HEK293T (cell line): ENCODE measurements at places on chromosomes 6 and 20.

GRCh38 chr6:29617782-29618554, 15.0 kb downstream of the GABBR1 start:
- peak; percentile 43 for DNase-seq

DNA sequence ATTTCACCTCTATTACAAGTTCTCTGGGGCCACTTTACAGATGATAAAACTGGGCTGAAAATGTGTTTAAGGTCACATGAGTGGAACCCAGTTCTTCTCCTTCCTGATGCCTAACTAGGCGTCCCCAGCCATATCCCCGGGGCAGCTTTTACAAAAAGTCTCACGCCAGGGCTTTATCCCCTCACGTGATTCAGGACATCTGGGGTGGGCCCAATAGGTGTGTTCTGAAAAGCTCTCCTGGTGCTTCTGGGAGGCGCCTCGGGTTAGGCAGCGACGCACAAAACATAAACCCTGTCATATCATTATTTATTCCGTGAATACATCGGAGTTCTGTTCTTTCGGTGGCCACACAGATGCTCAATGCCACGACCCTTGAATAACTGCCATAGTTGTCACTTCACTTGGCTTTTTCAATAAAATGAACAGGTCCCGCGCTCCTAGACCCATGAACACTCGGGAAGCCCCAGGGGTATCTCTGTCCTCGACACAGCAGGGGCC, 32.1 kb downstream of the SF3B5 start:
- peak; percentile 31 for DNase-seq

DNA sequence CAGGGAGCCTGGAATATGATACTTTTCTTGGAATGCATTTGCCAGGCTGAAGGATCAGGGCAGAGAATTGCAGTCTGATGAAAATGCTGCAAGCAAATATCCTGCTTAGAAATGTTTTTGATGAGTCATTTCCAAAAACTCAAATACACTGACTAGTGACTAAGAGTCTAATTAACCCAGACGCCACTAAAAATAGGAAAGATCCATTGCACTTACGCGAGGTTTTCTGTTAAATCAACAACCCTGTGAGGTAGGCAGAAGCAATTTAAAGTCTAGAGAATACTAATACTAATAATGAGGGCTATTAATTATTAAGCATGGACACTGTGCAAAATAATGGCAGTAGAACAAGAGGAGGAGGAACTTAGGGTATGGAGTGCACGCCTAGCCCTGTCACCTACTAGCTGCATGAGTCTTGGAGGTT, 130.1 kb upstream of the DOK5 start:
- DNase-seq: no peak

GRCh38 chr6:109449795-109450673, 5.5 kb downstream of the MICAL1 start:
- no peak for DNase-seq

DNA sequence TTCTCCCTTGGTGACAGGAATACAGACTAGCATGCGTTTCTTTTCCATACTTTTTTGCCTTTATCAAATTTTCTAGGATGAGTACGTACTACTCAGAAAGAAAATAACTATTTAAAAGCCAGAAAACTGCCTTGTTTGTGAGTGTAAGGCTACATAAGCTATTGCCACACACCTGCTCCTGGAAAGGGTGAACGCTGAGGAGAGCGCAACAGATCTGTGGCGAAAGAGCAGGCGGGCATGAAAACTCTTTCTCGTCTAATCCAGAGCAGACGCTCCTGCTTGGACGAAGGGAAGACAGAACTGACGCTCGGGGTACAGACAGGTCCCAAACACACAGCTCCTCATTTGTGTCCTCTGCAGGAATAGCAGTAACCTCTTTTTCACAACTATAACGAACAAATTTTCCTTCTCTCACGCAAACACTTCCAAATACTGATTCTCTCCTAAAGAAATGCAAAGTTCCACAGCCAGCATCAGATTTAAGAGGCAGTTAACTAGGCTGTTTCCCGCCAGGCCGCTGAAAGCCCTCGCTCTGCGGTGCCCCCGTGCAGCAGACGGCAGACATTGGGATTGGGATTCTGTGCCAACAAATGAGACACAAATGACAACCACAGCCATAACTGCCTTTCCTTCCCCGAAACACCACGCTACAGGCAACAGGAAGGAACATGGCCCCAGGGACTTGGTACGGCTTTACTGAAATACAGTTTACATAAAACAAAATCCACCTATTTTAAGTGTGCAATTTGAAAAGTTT, 20.0 kb downstream of the TAF4 start:
- DNase-seq: no peak

DNA sequence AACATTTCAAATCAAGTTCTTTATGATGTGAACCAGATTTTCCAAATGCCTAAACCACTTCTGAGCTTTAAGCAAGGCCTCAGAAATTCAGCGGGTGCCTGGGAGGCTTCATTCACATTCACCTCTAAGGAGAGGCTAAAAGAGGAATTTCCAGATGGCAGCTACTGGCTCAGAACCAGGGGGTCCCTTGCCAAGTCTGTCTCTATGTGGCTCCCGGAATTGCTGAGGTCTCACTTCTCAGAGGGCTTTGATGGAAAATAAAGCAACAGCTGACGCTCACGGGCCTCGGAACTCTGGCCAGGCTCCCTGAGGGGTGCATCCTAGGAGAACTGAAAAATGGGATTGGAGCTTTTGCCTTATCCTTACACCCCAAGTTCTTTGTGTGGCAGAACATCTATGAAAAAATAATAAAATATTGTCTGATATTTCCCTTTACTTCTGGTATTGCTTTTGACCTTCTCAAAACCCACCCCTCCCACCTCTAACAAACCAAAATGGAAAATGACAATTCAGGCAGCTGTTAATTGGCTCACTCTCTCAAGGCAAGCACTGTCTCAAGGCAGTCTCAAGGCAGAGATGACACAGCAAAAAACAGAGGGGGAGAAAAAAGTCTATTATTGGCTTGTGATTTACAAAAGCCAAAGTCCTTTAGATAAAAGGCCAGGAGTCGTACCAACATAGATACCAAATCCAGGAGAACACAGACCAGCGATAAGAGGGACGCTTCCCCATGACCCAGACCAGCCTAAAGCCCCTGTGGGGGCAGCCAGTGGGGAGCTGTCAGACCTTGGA, 21.8 kb upstream of the LRRN4 start:
- DNase-seq: no peak

GRCh38 chr6:8400663-8401062, 34.7 kb downstream of the SLC35B3 start:
- DNase-seq: no peak

DNA sequence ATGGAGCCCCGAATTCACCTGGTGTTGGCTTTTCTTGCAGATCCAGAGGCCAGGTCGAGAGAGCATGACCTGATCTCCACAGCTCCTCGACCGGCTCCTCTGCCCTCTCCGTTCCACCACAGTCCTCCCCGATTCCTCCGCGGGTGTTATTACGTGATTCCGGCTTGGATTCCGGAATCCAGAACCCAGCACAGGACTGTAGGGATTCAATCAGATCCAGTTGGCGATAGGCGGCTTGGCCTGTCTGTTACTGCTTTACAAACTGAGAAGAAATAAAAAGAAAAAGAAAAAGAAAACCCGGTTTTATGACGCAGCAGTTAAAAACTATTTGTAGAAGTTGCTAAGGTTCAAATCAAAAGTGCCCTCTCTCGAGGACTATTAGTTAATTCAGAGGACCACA, 222.7 kb downstream of the EYA2 start:
- DNase-seq: no peak

- no peak for DNase-seq
Measured at GRCh38 chr6:165244524-165245247, 64.7 kb downstream of the C6orf118 start.

DNA sequence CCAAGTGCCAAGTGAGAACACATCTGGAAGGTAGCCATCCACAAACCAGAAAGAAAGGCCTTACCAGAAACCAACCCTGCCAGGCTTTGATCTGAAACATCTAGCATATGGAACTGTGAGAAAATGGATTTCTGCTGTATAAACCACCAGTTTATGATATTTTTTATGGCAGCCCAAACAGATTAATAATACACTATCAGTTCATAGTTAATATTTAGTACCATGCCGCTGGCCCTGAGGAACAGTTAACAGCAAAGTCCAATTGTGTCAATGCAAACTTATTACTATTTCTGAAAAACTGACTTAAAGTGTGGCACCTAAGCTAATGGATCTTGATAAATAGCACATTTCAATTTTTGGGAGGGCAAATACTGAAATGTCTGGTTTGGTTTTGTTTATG, 35.4 kb upstream of the PRSS35 start:
- DNase-seq: no peak

GRCh38 chr6:10537726-10538125, 16.6 kb downstream of the GCNT2 start:
- DNase-seq: no peak

- no peak for DNase-seq
Measured at GRCh38 chr6:39786649-39787048, 5.5 kb upstream of the DAAM2 start.

DNA sequence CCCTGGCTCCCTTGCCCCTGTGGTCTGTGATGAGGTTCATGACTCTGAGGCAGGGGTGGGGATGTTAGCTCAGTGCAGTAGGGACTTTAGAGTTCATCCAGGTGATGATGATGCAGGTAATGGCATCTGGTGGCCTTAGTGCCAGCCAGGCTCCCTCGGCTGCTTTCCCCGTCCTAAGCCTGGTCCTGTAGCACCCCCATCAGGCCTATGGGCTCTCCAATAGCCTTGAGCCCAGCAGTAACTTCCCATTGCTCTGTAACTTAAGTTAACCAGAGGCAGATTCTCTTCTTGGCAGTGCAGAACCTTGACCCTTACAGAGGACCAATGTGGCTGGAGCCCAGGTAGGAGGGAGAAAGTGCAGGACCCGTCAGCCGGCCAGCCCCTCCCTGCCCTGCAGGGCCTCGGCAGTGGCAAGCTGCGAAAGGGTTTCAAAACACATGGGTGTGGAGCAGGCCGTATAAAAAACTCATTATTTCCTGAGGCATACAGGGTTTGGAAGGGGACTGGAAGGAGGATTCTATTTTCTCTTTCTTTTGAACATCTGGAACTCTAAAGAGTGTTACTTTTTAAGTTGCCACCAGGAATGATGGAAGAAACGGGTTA, 406.9 kb downstream of the CDH26 start:
- DNase-seq: no peak

DNA sequence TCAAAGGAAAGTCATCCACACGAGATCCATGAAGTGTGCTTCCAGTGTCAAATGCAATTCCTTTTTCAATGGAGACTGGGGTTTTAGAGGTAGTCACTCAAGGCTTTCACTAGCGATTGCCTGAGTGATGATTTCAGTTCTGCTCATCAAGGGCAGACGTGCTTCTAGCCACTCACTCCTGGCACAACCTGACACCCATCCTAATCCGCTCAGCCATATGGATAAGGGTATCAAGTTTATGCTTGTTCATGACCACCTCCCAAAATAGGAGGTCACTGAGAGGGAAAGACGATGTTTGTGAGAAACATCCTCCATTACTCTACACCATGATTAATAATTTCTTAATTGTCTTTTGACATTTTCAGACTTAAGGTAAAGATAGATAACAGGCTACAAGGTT, 91.3 kb upstream of the HEY2 start:
- DNase-seq: no peak

DNA sequence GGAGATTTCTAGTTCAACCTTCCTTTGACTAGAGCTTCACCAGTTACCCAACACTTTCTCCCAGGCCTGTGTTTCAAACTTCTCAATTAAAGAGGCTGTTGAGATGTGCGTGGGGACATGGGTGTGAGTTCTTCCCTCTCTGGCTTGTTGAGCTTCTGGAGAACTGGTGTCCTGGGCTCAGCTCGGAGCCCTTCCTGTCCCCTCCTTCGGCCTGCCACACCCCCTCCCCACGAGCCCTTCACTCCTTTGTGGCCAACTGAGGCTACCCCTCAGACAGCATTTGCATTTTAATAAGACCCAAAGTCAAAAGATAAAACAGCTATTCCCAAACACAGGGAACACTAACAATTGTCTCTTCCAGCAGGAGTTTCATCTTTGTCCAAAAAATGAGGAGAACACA, 123.3 kb upstream of the MLN start:
- no peak for DNase-seq
